NCI-H1417 treated with DMSO at 0.1 percent for 48 hours (cell line): ENCODE measurements at places on chromosomes 3 and 15.

DNA sequence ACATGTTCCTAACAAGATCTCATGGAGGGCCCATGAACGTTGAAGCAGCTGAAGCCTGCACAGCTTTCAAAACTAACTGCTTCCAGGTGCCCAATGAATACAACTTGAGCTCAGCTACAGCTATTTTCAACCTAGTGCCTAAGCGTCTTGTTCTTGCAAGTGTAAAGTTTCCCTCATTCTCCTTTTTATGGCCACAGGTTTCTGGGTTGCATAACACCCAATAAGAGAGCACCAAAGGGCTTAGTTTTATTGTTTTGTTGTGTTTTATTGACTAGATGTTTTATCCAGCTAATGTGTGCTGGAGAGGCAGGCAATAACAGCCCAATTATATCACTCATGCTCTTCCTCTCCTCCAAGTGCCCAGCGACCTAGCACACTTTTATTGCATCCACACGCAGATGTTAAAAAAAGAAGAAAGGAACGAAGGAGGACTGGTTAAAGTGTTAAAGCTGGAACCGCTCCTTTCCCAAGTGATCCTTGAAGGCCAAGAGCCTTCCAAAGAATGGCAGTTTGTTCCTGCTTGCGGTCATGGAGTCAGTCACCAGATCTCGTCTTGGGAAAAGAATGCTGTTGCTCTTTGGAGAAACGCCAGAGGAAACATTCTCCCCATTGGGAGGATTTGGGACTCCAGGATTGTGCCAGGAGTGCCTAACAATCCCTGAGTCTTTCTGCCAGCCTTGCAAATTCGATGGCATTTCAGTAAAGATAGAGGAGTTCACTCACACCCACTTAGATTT, 156.9 kb downstream of the MEX3B start:
- no peak for DNase-seq

GRCh38 chr15:43439268-43439667, 53.7 kb downstream of the TP53BP1 start:
- no peak for DNase-seq

DNA sequence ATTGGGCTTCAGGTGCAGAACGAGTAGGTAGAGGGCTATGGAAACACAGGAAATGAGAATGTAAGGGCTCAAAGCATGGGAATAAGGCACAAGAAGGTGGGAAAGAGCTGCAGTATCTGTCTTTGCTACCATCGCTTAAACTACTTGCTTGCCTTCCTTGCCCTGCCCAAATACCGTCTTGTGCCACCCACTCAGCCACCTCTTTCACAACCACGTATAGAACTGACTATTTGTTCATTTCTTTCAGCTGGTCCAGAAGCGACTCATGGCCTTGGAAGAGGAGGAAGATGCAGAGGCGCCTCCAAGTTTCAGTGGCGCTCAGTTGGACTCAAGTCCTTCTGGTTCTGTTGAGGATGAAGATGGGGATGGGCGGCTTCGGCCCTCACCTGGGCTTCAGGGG, 11.8 kb downstream of the LPCAT4 start:
- DNase-seq, result no peak

DNA sequence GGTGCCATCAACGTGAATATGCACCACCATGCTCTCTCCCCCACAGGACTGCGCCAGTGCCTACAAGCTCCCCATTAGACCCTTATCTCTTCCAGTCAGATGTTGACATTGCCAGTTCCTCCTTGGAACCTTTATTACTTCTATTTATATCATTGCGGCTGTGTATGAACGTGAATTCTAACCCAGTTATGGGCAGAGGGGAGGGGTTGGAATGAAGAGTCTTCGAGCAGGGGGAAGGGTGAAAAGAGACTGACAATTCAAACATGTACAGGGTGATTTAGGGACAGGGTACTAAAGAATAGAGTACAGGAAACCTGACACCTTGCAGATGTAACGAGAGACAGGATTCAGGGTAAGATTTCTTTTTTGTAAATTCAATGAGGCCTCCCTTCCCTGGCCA, 41.8 kb upstream of the ST6GAL1 start:
- DNase-seq, result no peak

DNA sequence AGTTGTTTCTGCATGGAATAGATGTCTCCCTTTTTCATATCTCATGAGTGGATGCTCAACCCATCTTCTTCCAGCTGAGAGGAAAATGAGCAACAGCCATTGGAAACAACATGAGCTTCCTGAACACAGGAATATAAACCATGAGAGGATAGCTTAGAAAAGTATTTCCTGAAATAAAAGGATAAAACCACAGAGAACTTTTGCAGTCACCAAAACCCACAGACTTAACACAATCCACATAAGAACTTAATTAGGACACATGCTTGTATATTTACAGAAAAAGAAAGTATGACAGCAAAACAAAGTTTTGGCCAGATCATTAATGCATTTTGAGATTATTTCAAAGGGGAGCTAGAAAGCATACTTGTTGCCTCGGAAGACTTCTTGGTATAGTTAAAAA, 180.5 kb upstream of the RASGRP1 start:
- DNase-seq, result no peak

DNA sequence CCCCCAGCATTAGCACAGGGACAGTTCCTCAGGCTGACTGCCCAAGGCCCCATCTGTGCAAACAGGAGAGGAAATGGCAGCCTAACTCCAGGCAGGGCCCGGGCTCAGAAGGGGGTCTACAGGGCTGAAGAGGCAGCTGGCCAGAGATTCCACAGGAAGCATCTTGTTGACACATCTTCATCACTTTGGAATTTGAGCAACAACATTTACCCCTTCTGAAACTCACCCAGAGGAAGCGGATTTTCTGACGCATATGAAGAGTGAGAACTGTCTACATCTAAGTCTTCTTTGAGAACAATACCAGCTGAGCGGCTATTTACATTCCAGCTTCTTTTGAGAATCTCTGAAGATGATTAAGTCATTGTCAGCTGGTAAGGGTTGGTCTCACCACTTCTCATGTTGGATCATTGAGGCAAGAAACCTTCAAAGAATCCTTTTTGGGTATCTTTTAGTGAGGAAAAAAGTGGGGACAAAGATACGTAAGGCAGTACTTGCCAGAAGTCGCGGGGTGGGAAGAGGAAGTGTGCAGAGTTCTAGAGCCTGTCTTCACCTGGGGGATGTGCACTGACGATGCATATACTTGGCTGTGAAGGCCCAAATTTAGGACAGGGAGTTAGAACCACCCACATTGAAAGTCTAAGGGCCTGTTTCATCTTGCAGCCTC, 25.4 kb upstream of the SRP14 start:
- no peak for DNase-seq

DNA sequence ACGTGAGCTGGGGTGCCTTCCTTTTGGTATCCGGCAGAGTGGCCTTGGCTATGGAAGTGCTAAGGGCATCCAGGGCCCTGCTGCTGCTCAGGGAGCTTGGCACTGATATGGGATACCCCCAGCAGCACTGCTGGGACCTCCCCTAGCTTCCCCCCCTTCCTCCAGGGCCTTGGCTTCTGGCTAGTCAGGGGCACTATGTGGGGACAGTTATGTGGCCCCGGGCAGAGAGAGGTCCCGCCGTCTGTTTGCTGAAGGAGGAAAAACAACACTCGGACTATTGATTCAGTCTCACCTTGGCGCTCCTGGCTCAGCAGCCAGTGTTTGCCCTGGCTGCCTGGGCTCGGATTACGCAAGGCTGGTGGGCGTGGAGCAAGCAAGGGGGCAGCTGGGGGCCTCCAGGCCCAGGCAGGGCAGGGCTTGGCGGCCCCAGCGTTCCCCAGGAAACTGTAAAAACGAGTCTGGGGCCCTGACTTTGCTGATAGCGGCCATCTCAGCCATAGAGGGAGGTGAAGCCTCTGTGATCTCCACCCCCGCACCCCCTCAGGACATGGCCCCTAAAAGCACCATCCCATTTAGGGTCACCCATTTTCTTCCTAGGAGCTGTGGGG, 5.7 kb downstream of the FURIN start:
- no peak for DNase-seq

- no peak for DNase-seq
Observed at GRCh38 chr3:59101231-59101736, 51.5 kb upstream of the CFAP20DC start.

- DNase-seq, result no peak
Observed at GRCh38 chr3:195128255-195129071, 142.5 kb downstream of the XXYLT1 start.

- no peak for DNase-seq
Observed at GRCh38 chr3:187630404-187630803, 39.8 kb downstream of the SST start.

DNA sequence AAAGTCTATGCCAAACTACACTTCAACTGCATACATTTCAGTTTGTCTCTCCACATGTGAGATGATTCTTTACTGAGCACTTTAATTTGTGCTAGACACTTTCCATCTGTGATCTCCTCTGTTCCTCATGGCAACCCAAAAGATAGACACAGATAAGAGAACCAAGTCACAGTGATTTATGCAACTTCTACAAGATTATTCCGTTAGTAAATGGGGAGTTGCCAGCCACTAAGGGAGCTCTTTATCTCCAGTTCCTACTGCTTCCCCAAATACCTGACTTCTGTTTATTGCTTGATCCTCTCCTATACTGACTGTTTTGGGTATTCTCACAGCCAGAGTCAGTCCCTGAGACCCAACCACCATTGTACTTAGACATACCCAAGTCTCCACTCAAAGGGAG, 24.1 kb upstream of the AKAP13 start:
- DNase-seq, result no peak

- DNase-seq, result no peak
Observed at GRCh38 chr3:173706630-173707029, 309.1 kb downstream of the NLGN1 start.

GRCh38 chr3:174268586-174268985, 590.5 kb upstream of the NAALADL2 start:
- DNase-seq, result no peak

GRCh38 chr3:50274371-50275104, 4.3 kb upstream of the LSMEM2 start:
- DNase-seq, result no peak

GRCh38 chr3:159928071-159928491, 60.6 kb upstream of the IL12A start:
- DNase-seq, result no peak

GRCh38 chr3:9351709-9352126, 11.1 kb upstream of the THUMPD3 start:
- DNase-seq, result no peak

GRCh38 chr15:91100814-91101607, 954 bp downstream of the SV2B start:
- no peak for DNase-seq

- DNase-seq, result no peak
Observed at GRCh38 chr15:42065033-42065432, 29.3 kb downstream of the PLA2G4D start.

- peak; percentile 48 for DNase-seq
Observed at GRCh38 chr15:66700802-66701421, 1.1 kb upstream of the SMAD6 start.

GRCh38 chr3:11335056-11335608, 62.9 kb downstream of the ATG7 start:
- no peak for DNase-seq

- DNase-seq, result no peak
Observed at GRCh38 chr3:42688016-42688415, 2.7 kb downstream of the KLHL40 start.
